Stimulated activated CD8-positive, alpha-beta memory T cell treated with anti-CD3 and anti-CD28 coated beads, Interleukin-15, amount 100 ng/mL, for 48 hours (primary cell): ENCODE measurements at places on chromosomes 7 and 10.

DNA sequence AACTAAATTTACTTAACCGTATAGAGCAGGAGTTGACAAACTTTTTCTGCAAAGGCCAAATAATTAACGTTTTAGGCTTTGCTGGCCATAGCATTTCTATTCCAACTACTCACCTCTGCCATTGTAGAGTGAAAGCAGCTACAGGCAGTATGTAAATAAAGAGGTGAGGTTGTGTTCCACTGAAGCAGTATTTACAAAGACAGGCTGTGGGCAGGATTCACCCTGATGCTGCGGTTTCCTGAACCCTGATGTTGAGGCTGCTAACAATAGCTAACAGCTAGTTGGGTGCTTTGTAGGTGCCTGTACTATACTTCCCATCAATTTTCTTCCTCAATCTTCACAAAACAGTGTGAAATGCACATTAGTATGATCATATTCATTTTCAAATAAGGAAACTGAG is 47.0 kb upstream of the LAMB1 start:
- no peak for DNase-seq

DNA sequence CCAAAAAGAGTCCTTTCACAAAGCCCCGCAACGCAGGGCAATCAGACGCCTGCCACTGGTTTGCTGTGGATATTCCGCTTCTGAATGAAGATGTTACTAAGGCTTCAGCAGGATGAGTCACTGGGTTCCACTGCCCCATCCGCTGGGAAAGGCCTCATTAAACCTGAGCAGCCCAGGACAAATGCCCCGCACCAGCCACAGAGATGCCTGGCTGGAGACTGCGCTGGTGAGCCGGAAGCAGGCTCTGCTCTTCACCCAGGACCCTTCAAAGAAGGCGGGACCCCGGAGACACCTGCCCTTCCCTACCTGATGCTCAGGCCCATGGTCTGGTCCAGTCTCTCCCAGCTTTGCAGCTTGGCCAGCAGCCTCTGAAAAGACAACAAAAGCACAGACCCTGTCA is 19.8 kb downstream of the MAD1L1 start:
- DNase-seq, result no peak

GRCh38 chr10:33837736-33838135 is 503.3 kb upstream of the NRP1 start:
- DNase-seq, result no peak

GRCh38 chr7:126227643-126228042 is 1025.1 kb downstream of the GRM8 start:
- DNase-seq, result no peak

- no peak for DNase-seq
These were observed 259.3 kb downstream of the ARHGAP12 start for GRCh38 chr10:31669357-31669756.

GRCh38 chr7:131012477-131013031 is 278.5 kb upstream of the KLF14 start:
- no peak for DNase-seq

GRCh38 chr7:55592492-55592891 is 20.2 kb upstream of the VOPP1 start:
- DNase-seq, result no peak

GRCh38 chr10:44998146-44998631 is 2.5 kb upstream of the ZNF22 start:
- no peak for DNase-seq

DNA sequence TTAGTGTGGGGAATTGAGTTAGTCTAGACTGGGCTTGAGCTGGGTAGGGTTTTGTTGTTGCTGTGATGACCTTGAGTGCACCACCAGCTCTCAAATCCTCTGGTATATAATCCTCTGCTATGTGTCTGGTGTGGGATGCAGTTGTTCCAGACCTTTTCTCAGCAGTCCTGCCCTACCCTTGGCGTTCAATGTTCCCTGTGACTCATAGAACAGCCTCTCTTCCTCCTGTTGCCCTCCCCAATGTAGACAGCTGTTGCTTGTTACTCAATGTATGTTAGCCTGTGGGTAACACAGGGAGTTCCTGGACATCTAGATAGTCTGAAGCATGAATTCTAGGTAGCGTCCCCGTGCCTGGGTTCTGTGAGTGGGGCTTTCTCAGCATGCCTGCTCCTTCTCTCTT is 19.8 kb downstream of the ACBD7 start:
- DNase-seq, result no peak

DNA sequence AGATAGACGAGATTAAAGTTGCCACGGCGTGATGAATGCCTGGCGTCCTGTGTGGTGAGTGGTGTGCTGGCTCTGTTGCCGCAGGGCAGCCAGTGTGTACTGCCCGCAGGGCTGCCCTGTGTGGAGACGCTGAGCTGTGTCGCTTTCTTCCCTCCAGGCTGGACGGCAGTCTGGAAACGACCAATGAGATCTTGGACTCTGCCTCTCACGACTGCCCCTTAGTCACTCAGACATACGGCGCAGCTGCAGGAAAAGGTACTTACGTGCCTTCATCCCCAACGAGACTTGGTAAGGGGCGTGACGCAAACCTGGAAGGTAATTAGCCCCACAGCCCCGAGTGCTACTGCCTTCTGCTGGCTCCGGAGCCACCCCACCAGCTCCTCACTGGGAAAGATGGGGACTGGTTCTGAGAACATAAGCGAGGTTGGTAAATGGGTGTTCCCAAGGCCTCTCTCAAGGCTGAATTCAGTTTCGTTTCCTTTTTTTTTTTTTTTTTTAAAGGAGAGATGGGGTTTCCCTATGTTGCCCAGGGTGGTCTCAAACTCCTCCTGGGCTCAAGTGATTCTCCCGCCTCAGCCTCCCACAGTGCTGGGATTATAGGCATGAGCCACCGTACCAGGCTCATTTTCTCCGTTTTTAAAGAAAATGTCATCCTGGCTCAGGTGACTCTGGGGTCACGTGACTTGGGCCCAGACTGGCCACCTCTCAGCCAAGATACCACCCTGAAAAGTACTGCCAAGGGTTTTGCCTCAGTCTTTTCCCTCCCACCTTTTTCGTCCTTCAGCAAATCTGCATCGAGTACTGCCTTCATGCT is 39.6 kb downstream of the WIPI2 start:
- no peak for DNase-seq

DNA sequence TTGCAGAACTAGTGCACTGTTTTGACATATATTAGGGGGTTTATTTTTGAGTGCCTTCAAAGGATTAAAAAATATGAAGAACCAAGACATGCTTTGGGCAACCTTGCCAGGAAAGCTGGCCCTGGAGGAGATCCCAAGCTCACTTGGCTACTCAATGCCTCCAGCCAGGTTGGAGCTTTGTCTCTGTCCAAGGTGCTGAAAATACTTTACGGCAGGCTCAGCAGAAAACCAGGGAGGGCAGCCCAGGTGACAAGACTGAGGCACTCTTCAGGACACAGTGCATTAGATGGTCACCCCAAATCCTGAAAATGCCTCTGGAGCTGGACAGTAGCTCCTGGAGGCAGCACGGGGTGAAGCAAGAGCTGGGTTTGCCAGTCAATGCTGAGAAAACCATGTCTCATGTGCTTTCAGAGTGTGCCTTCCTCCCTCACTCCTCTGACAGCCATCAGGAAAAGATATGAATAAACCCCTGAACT is 5.8 kb upstream of the KCNH2 start:
- no peak for DNase-seq

DNA sequence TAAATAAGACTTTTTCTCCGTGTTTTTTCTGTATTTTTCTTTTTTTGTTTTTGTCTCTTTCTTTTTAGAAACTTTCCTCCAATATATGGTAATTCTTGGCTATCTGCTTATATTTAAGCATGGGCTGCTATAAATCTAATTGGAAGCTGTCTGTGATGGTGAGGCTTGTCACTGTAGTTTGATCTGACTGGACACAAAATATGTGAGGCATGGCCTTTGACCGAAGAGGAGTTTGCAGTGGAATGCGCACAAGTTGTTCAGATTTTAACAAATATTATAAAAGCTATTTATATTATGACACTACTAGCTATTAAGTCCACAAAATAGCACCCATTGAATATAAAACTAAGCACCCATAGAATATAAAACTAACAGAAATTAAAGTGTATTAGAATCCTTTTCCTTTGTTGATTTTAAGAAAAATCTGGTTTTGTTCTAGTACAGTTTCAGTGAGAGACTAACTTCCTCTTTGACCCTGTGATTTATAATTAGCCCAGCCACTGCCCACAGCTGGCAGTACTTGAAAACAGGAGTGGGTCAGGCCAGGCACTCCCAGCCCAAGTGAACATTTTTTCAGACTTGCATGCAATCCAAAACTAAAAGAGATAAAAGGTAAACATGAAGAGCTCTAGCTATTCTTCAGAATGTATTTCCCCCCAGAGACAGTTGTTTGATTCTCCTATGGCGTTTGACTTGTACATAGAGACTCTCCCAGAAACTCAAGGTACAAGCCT is 69.9 kb upstream of the FGL2 start:
- DNase-seq, result no peak

DNA sequence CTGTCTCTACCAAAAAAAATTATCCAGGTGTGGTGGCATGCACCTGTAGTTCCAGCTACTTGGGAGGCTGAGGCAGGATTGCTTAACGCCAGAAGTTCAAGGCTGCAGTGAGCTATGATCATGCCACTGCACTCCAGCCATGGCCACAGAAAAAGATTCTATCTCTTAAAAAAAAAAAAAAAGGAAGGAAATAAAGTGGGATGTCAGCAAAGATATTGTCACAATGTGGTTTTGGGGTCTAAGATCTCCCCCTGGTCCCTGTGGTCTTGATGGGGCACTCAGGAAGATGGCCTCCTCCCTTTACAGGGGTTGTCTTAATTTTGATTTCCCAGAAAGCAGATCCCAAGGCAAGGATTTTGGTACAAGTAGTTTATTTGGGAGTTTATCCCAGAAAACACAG is 7.4 kb upstream of the KAZALD1 start:
- DNase-seq, result no peak

DNA sequence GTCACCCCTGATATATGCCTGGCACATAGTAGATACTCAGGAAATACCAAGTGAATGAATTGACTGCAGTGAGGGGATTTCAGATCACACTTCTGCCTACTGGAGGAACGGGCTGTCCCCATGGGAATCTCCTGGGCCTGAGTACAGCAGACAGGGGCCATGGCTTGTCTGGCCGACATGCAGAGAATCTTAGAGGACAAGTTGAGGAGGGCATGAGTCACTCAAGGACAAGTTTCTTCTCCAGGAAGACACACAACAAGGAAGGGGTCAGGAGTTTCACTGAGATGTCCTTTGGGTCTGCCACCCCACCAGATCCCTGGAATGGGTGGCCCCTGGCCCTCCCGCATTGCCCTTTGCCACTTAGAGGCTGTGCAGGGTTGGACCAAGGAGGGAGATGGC is 20.7 kb downstream of the PLPP4 start:
- no peak for DNase-seq

GRCh38 chr7:131482800-131483199 is 73.6 kb downstream of the PODXL start:
- DNase-seq, result no peak

- DNase-seq, result no peak
These were observed 53.0 kb downstream of the PTPRN2 start for GRCh38 chr7:158534598-158534997.

DNA sequence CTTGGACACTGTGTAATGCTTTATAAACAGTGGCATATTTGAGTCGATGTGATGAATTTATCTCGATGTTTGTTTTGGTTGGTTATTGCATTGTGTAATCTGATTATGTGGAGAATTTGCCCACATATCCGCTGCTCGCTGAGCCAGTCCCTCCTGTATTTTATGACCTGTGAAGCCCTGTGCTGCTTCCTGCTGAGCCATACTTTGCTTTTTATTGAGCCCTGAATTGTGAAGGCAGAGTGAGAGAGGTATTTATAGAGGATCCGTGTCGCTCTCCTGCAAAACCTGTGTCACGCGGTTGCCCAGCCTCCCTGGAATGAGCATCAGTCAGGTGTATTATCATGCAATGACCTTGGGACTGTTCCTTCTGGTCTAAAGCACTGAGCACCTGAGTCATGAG is 253.7 kb downstream of the ARHGAP21 start:
- no peak for DNase-seq

GRCh38 chr10:65010845-65011244 is 1489.6 kb downstream of the REEP3 start:
- no peak for DNase-seq

DNA sequence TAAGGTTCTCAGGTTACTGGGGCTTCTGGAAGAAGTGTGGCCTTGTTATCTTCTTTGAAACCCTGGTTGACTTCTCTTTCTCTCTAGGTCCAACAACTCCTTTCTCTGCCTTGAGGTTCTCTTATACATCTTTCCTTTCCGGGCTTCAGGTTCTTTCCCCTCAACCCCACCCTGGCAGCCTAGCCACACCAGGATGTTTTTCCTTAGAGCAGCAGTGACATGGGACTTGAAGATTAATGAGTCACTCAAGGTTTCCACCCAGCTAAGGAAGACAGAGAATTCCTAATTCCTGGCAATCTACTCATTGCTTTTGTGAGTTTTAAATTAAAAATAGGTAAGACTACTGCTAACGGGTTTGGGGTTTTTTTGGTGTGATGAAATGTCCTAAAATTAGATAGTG is 121.8 kb upstream of the HPS1 start:
- DNase-seq, result no peak

DNA sequence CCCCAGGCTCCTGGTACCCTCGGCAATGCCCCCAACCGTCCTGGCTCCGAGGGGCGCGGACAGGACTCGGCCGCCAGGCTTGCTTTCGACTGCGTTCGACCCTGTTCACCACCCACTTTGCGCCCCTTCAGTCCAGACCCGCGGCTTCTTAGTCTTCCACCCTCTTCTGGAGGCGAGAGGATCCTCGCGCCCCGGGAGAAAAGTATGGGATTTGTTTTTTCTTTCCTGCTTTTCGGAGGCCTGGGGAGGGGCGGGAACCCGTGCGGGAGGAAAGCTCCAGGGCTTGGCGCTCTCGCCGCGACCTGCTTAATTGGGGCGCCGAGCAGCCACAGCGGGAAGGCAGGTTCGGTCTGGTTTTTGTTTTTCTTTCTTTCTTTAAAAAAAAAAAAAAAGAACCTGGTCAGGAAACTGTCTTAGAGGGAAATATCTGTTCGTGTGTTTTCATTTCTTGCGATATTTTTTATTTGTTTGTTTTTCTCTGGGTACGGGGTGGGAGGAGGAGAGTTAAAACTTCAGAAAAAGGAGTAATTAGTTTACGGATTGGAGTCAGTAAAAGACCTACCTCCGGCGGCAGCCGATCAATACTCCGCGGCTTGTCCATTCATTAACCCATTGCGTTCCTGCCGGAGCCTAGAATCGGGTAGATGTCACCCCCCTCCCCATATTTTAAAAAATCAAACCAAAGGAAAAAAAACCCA is 1.6 kb downstream of the EMX2 start:
- DNase-seq, result no peak

GRCh38 chr7:138029941-138030340 is 28.1 kb upstream of the CREB3L2 start:
- DNase-seq, result no peak

DNA sequence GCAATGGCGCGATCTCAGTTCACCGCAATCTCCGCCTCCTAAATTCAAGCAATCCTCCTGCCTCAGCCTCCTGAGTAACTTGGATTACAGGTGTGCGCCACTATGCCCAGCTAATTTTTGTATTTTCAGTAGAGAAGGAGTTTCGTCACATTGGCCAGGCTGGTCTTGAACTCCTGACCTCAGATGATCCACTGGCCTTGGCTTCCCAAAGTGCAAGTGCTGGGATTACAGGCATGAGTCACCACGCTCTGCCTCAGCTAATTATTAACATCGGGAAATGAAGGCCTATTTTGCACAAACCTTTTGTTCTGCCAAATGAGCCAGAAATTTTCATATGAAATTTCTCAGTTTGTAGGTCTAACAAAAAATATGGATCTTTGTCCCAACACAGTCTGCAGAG is 106.7 kb upstream of the ODAD2 start:
- no peak for DNase-seq

GRCh38 chr10:60315311-60315710 is 74.4 kb downstream of the ANK3 start:
- no peak for DNase-seq

GRCh38 chr7:142133731-142134148 is 22.2 kb downstream of the MGAM2 start:
- DNase-seq, result no peak

- DNase-seq, result no peak
These were observed 28.5 kb downstream of the FRMPD2 start for GRCh38 chr10:48245977-48246376.
